ENCODE measurements at places on chromosomes 1 and 21.

DNA sequence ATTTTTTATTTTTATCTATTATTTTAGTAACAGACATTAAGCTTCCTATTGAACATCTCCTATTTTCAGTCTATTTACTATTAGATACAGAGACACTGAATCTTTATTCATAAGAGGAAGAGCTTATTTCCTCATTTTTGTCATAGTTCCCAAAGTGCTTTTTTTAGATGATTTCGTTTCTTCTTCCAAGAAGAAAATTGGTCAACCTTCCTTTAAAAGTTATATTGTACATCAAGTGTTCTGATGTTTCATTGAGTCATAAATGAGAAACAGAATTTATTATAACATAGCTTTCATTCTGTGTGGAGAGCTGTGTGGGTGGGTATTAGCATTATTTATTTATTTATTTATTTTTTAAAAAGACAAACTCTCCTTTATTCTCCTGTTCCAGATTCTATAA is 50.6 kb upstream of the BACH1 start:
- no peak for DNase-seq

DNA sequence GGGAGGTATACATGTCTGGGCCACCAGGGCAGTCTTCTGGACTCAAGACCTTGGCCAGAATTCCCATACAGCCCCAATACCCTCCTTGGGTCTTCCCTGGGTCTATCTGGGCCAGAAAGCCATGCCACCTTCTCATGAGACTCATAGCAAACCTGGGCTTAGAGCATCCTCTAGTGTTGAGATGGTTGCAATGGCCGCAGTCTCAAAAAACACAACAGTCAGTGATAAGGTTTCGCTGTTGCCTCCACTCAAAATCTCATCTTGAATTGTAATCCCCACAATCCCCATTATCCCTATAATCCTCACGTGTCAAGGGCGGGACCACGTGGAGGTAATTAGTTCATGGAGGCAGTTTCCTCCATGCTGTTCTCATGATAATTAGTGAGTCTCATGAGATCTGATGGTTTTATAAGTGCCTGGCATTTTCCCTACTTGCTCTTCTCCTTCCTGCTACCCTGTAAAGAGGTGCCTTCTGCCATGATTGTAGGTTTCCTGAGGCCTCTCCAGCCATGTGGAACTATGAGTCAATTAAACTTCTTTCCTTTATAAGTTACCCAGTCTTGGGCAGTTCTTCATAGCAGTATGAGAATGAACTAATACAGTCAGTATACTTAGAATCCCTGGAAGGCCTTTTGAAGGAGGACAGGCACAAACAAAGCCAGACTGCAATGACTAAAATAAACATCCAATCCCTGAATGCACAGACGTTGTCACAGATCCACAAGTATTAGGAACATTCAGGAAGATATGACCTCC is 77.0 kb downstream of the CTH start:
- peak; percentile 14 for DNase-seq

DNA sequence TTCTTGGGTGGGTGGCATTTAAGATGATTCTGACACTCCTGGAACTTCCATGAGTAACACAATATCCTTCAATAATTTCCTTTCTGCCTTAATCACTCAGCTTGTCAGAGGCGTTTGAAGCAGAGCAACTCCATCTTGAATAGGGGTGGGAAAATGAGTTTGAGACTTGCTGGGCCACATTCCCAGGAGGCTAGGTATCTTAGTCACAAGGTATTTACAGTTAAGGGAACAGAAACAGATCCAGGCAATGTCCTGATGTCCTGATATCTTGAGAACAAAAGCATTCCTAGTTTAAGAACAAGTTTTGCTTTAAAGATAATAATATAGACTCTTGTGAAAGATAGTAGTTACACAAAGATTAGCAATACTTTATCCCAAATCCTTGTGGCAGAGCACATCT is 76.6 kb upstream of the KIAA0040 start:
- no peak for DNase-seq

GRCh38 chr1:18778437-18778836 is 81.0 kb downstream of the TAS1R2 start:
- no peak for DNase-seq

DNA sequence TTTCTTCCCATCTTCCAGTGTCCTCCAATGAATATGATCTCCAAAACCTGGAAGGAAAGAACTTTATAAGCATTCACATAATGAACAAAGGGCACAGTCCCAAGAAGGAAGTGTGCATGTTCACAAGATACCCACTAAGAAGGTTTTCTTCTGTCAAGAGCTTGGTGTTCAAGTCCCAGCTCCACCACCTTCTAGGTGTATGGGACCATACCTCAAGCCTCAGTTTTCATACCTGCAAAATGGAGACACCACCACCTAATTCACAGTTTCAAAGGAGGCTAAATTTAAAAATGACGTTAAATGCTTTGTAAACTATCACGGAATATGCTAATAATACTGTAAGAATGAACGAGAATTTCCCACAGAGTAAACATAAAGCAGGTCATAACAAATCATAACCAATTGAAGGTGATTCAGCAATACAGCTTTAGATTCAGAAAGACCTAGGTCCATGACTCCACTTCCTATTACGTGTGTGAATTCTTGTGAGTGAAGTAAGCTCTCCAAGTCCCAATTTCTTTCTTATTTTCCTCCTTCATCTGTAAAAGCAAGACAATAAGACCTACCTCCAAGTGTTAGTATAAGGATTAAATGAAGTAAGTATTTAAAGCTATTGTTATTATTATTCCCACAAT is 8.1 kb upstream of the KTI12 start:
- no peak for DNase-seq

GRCh38 chr1:197638316-197638715 is 137.0 kb downstream of the DENND1B start:
- DNase-seq: no peak
